Esophagus muscularis mucosa (tissue), 4 donors: ENCODE measurements at places on chromosomes 12 and 14. TPM values are rescaled to one million over a fixed set of nuclear protein-coding genes. Genes with fewer than 3 reads are reported as not detected.

M6PR gene
- 72.0 TPM for total RNA-seq

KRT5 gene
- total RNA-seq, result 1.2 TPM

POTEG gene
- total RNA-seq, result not detected

ZNF605 gene
- total RNA-seq, result 6.0 TPM

MUCL1 gene
- total RNA-seq, result not detected

CLEC7A gene
- 1.7 TPM for total RNA-seq

CCDC197 gene
- total RNA-seq, result not detected

KLHL33 gene
- total RNA-seq, result 0.71 TPM

ZC2HC1C gene
- total RNA-seq, result 7.1 TPM

LHX5 gene
- total RNA-seq, result not detected

DNA sequence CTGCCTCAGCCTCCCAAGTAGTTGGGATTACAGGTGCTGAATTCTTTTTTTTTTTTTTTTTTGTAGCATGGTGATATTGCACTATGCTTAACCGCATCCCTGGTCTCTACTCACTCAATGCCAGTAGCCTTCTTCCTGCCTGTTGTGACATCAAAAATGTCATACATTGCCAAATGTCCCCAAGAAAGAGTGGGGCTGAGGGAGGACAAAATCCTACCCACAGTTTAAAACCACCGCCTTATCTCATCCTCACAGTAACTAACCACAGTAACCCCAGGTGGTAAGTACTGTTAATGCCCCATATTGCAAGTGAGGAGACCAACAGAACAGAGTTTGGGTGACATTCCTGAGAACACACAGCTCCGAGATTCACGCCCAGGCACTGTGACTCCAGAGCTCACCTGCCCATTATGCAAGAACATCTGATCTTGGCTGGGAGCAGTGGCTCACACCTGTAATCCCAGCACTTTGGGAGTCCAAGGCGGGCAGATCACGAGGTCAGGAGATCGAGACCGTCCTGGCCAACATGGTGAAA lies 19.6 kb downstream of the MORN3 start:
- H3K4me1 ChIP-seq, result no peaks in the 10 kb centered on the region
- no peaks in the 10 kb centered on the region for H3K36me3 ChIP-seq
- H3K27me3 ChIP-seq, result no peaks in the 10 kb centered on the region
- H3K4me3 ChIP-seq, result no peak overlapping the region
- DNase-seq, result no peak
- no peak overlapping the region for H3K27ac ChIP-seq

DNA sequence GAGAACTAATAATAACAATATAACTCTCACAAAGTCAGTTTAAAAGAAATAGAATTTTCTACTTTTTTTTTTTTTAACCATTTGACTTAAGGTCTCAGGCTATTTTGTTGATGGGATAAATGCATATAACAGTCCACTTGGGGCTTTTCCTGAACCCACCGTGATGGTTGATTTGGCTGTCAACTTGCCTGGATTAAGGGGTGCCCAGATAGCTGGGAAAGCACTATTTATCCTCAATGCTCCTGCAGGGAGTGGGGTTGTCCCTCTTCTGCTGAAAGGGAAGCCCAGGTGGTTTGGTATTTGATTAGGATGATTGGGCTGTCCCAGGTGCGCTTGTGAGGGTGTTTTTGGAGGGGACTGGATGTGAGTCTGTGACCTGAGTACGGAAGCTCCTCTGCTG lies 114.9 kb downstream of the AACS start:
- H3K36me3 ChIP-seq, result no peaks in the 10 kb centered on the region
- H3K4me1 ChIP-seq, result peaks cover 6% of the 10 kb centered on the region
- H3K27ac ChIP-seq, result no peak overlapping the region
- H3K4me3 ChIP-seq, result no peak overlapping the region
- DNase-seq, result no peak

DNA sequence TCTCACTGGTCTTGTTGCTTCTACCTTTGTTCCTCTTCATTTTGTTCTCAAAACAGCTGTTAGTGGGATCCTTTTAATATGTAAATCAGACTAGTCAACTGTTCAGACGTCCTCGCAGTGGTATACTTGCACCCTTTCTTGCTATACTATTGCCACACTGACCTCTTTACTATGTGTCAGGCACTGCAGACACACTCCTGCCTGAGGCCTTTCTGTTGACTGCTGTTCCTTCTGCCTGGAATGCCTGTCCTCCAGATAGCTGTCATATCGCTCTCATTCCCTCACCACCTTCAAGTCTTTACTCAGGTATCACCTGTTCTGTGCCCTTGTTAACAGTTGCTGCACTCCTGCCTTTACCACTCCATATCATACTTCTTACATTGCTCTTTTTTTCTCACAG lies 90.0 kb upstream of the TMEM263 start:
- peaks cover 33% of the 10 kb centered on the region for H3K4me1 ChIP-seq
- H3K27me3 ChIP-seq, result no peaks in the 10 kb centered on the region
- DNase-seq, result no peak
- no peak overlapping the region for H3K4me3 ChIP-seq

- H3K27me3 ChIP-seq, result no peaks in the 10 kb centered on the region
- no peak for DNase-seq
- no peaks in the 10 kb centered on the region for H3K4me1 ChIP-seq
- peaks cover 43% of the 10 kb centered on the region for H3K36me3 ChIP-seq
Observed at GRCh38 chr14:102938191-102938590, 15.7 kb downstream of the AMN start.

DNA sequence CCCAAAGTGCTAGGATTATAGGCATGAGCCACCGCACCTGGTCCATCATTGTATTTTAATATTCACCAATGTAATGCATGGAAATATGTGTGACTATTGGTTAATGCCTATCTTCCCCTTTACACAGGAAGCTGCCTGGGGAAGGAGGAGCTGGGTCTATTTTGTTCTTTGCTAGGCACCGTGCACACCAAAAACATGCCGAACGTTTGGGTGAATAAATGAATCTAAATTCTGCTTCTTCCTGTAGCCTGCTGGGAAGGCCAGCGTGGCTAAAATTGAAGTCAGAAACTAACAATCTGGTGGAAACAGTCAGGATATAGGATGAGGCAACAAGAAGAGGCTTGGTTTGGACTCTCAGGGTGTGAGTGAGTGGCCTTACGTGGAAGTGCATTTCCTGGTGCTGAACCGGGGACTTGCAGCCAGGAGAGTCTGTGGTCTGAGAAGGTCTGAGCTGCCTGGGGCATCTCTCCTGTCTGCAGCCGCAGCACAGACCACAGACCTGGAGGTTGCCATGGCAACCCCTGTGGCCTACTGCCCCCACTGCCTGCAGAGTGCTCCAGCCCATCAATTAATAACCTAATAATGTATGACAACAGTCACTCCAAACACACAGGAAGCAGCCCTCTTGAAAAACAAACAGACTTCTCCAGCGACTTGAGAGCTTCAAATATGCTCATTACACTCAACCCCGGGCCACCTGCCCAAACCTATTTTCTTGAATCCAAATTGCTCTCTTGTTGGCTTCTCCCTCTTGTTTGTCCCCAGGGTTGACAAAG lies 5.5 kb upstream of the GPR68 start:
- no peaks in the 10 kb centered on the region for H3K36me3 ChIP-seq

DNA sequence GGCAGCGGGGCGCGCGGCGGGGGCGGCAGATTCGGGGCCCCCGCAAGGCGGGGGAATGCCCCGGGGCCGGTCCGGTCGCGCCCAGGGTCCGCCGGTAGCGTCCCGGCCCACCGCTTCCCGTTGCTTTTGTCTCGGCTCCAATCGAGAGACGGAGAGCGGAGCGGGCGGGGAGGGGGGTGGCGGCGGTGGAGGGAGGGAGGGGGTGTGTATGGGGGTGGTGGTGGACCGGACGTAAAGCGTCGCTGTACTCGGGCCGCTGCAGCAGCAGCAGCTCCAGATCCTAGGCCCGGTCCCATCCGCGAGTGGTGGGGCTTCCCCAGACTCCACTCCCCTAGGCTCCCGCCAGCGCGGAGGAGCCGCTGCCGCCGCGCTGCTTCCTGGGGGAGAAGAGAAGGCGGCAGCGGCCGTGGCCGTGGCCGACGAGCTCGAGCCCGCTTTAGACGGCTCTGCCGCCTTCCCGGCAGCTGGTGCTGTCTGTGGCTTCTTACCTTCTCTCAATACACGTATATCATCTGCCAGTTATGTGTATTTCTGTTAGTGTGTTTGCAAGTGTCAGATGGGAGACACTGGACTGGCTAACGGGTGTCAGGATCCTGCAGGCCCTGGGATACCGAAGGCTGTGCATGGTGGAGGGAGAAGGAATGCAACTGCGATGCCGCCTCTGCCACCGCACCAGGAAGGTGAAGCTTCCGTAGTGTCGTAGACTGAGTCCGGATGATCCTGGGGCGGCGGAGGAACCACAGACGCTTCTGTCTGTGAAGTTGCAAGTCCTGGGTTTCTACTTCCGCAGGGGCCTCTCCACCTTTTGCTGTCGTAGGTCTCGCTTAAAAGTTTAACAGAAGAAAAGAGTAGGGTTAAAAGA lies 508 bp downstream of the CNOT2 start:
- H3K36me3 ChIP-seq, result no peaks in the 10 kb centered on the region
- H3K27me3 ChIP-seq, result no peaks in the 10 kb centered on the region
- peak overlapping the region; percentile 92 for H3K4me3 ChIP-seq
- H3K27ac ChIP-seq, result peak overlapping the region; percentile 96
- peak; percentile 94 for DNase-seq

GRCh38 chr12:128426511-128426910 lies 159.5 kb downstream of the TMEM132C start:
- no peak overlapping the region for H3K27ac ChIP-seq
- no peaks in the 10 kb centered on the region for H3K36me3 ChIP-seq
- H3K27me3 ChIP-seq, result no peaks in the 10 kb centered on the region
- H3K4me1 ChIP-seq, result no peaks in the 10 kb centered on the region
- DNase-seq, result no peak

DNA sequence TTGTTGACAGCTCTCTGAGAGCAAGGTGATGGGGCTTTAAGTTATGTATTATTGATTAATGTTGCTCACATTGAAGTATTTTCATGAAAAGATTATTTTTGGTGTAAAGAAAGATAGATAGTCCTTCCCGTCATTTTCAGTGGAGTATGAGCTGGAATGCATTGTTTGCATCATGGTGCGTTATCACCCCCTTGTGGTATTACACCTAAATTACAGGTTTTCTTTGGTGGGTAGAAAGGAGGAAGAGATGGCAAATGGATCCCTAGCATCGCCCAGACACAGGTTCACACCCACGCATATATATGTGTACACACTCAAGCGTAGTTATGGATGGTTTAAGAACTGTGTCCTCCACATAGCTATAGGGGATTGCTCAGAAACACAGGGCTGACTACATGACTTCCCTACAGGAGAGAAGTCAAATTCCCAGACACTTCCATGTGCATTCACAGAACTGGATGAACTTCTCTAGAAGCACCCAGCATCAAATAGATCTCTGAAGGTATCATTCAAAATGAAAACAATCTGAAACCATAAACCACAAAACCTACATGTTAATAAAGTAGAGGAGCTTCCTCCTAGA lies 14.4 kb upstream of the SERPINA10 start:
- no peak overlapping the region for H3K4me3 ChIP-seq
- H3K27me3 ChIP-seq, result no peaks in the 10 kb centered on the region
- DNase-seq, result peak; percentile 77
- no peaks in the 10 kb centered on the region for H3K4me1 ChIP-seq
- no peaks in the 10 kb centered on the region for H3K36me3 ChIP-seq

DNA sequence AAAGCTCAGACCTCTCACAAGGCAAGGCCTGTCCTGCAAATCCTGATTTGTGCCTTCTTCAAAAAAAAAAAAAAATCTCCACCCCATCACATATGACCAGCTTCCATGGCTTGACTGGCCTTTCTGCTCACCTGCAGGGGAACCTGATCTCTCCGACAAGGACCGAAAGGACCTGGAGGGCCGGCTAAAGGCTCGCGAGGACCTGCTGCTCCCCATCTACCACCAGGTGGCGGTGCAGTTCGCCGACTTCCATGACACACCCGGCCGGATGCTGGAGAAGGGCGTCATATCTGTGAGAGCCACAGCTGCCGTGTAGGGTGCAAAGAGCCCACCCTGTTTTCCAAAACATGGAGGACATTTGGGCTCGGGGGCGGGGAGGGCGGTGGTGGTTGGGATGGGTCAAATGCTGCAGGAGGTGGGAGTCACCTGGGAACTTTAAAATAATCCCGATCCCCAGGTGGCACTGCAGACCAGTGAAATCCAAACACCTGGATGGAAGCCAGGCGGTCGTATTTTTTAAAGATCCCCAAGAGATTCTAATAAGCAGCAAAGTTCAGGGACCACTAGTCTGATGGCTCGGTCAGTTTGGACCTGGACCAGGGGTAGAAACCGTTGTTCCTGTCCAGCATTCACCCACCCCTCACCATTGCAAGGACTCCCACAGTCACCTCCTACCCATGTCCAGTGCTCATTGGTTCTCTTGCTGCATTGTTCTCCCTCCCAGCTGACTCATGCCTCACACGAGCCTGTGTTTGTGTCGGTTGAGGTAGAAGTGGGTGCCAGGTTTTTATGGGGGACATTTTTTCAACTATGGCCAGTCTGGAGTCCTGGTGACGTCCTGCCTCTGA lies 44.8 kb downstream of the FOXN4 start:
- no peaks in the 10 kb centered on the region for H3K27me3 ChIP-seq
- H3K36me3 ChIP-seq, result peaks cover 92% of the 10 kb centered on the region
- H3K4me3 ChIP-seq, result no peak overlapping the region
- H3K4me1 ChIP-seq, result peaks cover 9% of the 10 kb centered on the region

GRCh38 chr14:89098254-89098653 lies 273.8 kb downstream of the TTC8 start:
- no peak for DNase-seq
- no peaks in the 10 kb centered on the region for H3K27me3 ChIP-seq
- no peak overlapping the region for H3K27ac ChIP-seq
- peaks cover under 1% of the 10 kb centered on the region for H3K4me1 ChIP-seq
- H3K36me3 ChIP-seq, result no peaks in the 10 kb centered on the region
- no peak overlapping the region for H3K4me3 ChIP-seq

- H3K4me1 ChIP-seq, result no peaks in the 10 kb centered on the region
- DNase-seq, result no peak
- no peaks in the 10 kb centered on the region for H3K36me3 ChIP-seq
Observed at GRCh38 chr12:60494244-60494643, 898.4 kb downstream of the SLC16A7 start.

DNA sequence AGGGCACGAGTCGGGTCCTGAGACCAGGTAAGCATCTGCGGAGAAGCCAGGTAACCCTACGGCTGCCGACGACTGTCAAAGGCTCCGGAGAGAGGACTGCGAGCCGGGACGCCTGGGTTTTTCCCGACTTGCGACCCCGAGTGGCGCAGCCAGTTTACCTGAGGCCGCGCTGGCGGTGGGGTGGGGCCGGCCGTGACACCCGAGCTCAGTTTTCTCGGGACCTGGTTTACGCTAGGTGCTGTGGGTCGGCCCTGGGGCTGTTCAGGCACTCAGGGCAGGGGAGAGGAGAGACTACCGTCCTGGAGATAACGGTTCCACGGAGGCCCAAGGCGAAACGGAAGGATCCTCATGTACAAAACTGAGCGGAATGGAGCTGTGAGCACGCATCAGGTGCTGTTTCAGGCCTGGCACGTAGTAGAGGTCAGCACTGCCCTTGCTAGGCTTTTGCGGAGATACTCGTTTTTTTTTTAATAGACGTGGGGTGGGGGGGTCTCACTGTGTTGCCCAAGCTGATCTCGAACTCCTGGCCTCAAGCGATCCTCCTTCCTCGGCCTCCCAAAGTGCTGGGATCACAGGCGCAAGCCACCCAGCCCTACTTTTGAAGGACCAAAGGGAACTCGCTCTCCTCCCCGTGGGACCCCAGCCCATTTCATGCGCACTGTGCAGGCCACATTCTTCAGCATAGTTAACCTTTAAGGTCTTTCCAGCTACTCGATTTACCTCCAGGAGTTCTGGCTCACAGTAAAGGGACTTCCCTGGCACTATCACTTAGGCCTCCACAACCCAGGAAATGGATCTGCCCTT lies 471 bp downstream of the MTRFR start:
- peaks cover 65% of the 10 kb centered on the region for H3K4me1 ChIP-seq
- peak overlapping the region; percentile 80 for H3K4me3 ChIP-seq
- H3K27ac ChIP-seq, result peak overlapping the region; percentile 88
- H3K36me3 ChIP-seq, result no peaks in the 10 kb centered on the region
- DNase-seq, result no peak
- H3K27me3 ChIP-seq, result no peaks in the 10 kb centered on the region
